Stimulated activated CD4-positive, alpha-beta T cell treated with anti-CD3 and anti-CD28 coated beads, Interleukin-4, amount 100 ng/mL, for 24 hours (primary cell): ENCODE measurements at places on chromosomes 5 and 9.

DNA sequence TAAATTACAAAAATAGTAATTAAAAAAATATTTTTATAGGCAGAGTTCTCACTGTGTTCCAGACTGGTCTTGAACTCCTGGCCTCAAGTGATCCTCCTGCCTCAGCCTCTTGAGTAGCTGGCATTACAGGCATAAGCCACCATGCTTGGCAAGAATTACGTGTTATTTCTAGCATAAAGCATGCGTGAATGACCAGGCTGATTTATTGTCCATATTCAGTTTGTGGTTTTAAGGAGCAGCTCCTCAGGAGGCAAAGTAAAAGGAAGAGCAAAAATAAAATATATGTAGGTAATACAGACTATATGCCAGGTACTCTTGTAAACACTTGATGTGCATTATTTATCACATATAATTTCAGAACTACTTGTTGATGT lies 7.1 kb upstream of the CD180 start:
- DNase-seq = no peak

DNA sequence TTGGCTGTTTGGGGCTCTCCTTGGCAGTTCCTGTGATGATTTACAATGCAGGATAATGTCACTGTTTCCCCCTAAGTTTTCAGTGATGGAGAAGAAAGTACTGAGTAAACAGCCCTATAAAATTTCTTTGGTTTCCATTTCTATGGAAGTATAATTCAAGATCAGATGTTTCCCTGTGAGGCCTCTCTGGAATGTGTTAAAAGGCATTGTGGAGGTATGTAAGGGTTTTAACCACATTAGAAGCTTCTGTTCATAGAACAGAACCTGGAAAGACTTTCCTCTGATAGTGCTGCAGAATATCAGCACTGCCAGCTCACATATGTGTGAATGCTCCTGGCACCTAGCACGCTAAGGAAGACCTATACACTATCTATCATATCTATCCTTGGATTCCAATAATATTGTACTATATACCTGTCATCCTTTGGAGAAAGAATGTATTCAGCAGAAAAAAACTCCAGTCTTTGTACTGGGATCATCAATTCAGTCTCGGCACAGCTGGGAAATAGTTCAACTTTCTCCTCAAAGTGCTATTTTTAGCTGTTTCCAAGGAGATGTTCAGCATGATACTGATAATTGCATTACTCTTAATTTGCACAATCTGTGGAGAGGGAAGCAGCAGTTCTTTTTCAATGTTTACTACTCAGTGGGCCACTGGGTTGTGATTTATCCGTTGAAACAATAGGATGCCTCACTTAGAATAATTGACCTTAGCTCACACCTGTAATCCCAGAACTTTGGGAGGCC lies 21.9 kb downstream of the TTC1 start:
- no peak for DNase-seq

DNA sequence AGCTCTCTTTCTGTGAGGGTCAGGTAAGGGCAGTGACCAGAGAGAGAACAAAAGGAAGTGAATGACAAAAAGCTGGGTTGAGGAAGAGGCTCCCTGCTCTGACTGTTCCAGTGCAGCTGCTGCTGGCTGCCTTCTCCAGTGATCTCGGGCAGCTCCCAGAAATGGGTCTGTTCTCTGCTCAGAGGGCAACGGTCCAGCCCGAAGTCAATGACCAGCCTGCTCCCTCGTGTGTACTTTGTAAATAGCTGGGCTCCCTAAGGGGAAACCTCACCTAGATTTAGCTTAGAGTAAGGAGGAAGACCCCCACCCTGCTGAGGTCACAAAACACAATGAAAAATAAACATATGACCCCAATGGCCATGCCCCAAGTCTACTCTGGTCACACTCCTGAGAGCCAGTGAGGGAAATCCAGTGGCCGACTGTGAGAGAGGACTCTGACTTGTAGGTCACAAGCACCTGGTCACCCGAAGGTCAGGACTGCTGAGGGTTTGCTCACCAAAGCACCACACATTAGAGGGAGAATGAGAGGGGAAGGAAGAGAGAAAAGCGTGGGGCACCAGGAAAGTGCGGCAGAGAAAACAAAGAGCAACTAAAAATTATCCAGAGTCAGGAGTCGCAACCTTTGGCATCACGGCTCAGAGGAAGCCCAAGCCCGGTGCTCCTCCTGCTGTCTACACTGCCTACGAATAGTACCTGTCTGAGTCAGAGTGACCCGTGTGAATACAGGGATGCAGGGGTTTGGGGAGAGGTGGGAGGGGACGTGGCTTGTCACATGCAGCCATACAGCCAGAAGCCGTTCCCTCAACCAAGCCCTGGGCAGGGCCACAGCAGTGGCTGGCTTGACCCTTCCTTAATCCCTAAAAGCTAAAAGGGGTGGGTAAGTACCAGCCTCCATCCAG lies 19.8 kb downstream of the NIPAL4 start:
- DNase-seq = no peak

DNA sequence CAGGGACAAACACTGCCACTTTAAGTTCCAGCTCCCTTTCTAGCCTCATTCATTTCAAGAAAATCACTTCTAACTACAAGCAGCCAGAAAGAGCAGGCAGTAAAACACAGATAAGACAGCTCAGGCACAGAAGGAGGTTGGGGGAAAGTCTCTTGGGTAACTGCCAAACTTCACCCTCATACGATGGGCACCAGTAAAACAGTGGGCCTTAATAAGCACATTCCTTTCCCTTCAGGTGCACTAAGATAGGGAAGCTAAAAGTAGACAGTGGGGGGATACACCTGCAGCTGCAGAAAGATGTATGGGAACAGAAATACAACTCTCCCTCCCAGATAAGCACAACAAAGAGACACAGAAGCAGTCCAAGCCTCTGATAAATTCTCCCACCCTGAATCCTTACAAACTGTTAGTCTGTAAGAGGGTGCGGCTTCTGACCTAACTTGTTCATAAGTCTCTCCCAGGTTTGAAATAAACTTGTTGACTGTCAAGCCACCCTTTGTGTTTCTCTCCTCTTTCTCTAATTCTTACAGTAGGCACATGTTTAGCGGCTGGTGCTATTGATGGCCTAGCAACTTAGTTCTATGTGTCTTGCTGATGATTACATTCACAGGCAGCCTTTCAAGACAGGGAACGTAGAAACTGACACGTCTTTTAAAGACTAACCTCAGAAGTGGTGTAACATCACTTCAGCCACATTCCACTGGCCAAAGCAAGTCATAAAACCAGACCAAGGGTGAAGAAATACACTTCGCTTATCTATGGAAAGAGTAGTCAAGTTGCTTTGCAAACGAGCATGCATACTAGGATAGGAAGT lies 6.8 kb upstream of the CKS2 start:
- no peak for DNase-seq

DNA sequence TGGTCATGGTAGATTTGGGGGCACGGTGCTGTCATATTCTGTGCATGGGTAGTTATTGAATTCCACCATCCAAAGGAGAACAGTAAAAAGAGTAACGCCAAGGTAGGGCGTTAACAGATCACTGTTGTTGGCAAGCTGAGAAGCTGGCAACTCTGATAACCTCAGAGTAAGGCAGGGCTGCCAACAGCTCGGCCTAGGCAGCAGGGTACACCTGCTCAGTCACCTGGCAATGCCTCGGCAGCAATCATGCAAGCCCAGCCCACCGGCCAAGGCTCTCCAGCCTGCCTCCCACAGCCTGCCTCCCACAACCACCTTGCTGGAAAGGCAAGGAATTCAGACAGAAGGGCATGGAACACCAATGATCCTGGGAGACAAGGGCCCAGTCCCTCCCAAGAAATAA lies 63.9 kb downstream of the KLHL3 start:
- no peak for DNase-seq

GRCh38 chr9:125262294-125262991 lies 817 bp downstream of the GAPVD1 start:
- DNase-seq = no peak
